ENCODE measurements at places on chromosomes 3 and 15.

- H3K36me3 ChIP-seq, result no peaks in the 10 kb centered on the region
- H3K27me3 ChIP-seq, result no peaks in the 10 kb centered on the region
- no peak overlapping the region for H3K4me3 ChIP-seq
Observed at GRCh38 chr3:108406661-108407206, 103.7 kb downstream of the MYH15 start.

GRCh38 chr3:126269354-126269753, 87.9 kb downstream of the KLF15 start:
- H3K4me3 ChIP-seq, result no peak overlapping the region
- no peak overlapping the region for H3K27ac ChIP-seq
- no peaks in the 10 kb centered on the region for H3K36me3 ChIP-seq

DNA sequence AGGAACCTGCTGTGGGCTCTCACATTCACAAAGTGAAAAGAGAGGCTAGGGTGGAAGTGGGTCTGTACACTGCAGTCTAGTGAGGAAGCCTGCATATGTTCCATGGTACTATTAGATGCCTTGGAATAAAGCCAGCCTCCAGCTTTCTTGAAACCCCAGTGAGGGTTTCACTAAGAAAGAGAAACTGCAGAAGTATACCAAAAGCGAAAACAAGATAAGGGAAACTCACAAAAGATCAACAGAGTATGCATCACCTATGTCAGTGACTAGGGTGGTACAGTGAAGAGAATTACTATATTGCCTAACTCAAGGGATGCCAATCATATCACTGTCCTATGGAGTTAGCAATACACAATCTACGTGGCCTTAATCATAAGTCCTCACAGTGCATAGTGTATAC, 212.5 kb upstream of the GADL1 start:
- H3K27me3 ChIP-seq, result no peaks in the 10 kb centered on the region
- H3K4me1 ChIP-seq, result no peaks in the 10 kb centered on the region
- H3K27ac ChIP-seq, result no peak overlapping the region
- DNase-seq, result no peak
- no peaks in the 10 kb centered on the region for H3K36me3 ChIP-seq
- H3K4me3 ChIP-seq, result no peak overlapping the region

GRCh38 chr3:9808345-9809037, 1.6 kb upstream of the TTLL3 start:
- H3K36me3 ChIP-seq, result peaks cover 21% of the 10 kb centered on the region

DNA sequence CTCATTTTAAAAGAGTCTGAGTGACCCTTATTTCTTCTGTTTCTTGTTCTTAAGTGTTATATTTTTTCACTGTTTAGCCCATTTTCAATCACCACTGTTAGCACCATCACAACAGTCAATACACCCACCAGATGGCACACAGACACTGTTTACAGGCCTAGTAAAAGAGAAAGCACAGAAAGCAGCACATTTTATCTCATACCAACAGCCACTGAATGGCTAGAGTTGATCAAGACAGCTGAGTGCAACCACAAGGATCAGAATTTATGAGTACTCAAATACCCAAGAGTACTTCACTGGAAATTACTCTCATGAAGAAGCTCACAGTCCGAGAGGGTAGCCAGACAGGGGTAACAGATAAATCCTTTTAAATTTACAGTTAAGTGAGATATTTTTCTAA, 127.0 kb downstream of the TFDP2 start:
- H3K27me3 ChIP-seq, result no peaks in the 10 kb centered on the region
- H3K4me3 ChIP-seq, result no peak overlapping the region
- no peaks in the 10 kb centered on the region for H3K36me3 ChIP-seq
- no peaks in the 10 kb centered on the region for H3K4me1 ChIP-seq

- no peaks in the 10 kb centered on the region for H3K27me3 ChIP-seq
- H3K36me3 ChIP-seq, result no peaks in the 10 kb centered on the region
- H3K4me1 ChIP-seq, result peaks cover 3% of the 10 kb centered on the region
- no peak overlapping the region for H3K27ac ChIP-seq
Observed at GRCh38 chr3:61628636-61629035, 67.3 kb downstream of the PTPRG start.

DNA sequence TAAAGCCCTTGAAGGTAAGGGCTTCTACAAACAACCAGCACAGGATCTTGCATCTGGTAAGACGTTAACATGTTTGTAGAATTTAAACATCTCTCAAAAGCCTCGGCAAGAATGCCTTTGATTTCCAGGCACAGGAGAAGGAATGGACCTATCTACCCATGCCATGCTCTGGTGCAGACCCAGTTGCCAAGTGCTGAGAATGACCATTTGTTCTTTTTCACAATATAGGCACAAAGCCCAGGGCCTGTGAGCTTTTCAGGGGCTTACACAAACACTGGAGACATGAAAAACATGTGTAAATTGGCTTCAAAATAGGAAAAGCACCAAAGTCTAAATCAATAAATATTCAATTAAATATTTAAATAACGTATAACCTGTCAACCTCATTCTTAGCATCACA, 266.9 kb upstream of the TTC14 start:
- H3K27ac ChIP-seq, result no peak overlapping the region
- no peaks in the 10 kb centered on the region for H3K27me3 ChIP-seq
- H3K4me1 ChIP-seq, result no peaks in the 10 kb centered on the region
- DNase-seq, result no peak
- no peak overlapping the region for H3K4me3 ChIP-seq

DNA sequence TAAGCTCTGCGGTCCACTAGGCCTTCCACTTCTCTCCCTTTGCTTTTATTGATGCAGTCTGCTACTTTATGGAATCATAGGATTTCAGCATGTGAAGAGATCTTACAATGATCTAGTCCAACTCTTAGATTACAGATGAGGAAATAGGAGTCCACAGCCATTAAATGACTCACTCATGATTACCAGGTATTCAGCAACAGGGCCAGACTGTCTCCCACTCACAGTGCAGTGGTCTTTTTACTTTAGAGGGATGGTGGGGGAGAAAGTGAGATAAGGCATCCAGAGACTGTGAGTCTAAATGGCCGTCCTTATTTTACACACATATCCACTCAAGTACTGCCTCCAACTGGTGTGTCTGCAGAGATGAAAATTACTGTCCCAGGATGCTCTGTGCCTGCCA, 88.5 kb upstream of the SKOR1 start:
- H3K36me3 ChIP-seq, result no peaks in the 10 kb centered on the region
- no peaks in the 10 kb centered on the region for H3K27me3 ChIP-seq
- H3K27ac ChIP-seq, result no peak overlapping the region
- DNase-seq, result no peak

DNA sequence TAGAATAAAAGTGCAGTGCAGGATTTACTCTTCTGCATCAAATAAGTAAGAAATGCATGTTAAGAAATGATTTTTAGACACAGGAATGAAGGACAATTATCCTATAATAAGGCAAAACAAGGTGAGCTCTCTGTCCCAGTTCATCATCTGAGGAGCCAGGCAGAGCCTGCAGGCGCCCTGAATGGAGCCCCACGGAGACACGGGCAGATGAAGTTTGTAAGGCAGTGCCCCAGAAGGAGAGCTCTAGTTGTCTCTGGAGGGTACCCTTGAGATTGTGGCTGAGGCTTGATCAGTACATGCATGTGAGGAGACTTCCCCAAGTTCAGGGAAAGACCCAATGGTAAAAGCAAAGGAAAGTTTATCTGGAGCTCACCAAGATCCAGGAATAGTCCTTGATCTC, 50.3 kb downstream of the ATP10A start:
- no peak overlapping the region for H3K27ac ChIP-seq
- H3K27me3 ChIP-seq, result no peaks in the 10 kb centered on the region
- peaks cover 9% of the 10 kb centered on the region for H3K4me1 ChIP-seq
- H3K4me3 ChIP-seq, result no peak overlapping the region
- no peaks in the 10 kb centered on the region for H3K36me3 ChIP-seq

GRCh38 chr3:87333393-87333892, 57.1 kb upstream of the POU1F1 start:
- H3K36me3 ChIP-seq, result no peaks in the 10 kb centered on the region
- no peak overlapping the region for H3K27ac ChIP-seq
- H3K27me3 ChIP-seq, result no peaks in the 10 kb centered on the region

DNA sequence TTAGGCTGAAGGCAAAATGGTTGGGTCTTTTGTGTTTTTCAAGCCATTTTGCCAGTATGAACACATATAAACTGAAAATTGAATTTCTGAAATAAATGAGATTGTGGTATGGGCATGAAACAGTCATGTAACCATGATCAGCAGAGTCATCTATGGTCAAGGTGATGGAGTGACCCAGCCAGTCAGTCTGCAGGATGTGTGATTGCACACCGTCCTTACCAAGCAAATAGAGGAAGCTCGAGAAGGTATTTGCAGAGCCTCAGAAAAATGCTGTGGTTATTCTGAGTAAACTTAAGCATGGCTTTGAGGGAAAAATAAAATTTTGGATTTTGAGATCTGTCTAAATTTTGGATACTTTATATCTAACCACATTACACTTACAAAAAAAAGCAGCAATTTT, 95.9 kb upstream of the RNF7 start:
- DNase-seq, result no peak
- H3K27me3 ChIP-seq, result no peaks in the 10 kb centered on the region
- no peaks in the 10 kb centered on the region for H3K36me3 ChIP-seq

GRCh38 chr3:195196266-195196665, 74.7 kb downstream of the XXYLT1 start:
- no peak overlapping the region for H3K4me3 ChIP-seq
- H3K27ac ChIP-seq, result no peak overlapping the region
- 0 out of 2 replicates have a peak, but pooled peaks cover 2% of the 10 kb centered on the region for H3K36me3 ChIP-seq
- no peak for DNase-seq

DNA sequence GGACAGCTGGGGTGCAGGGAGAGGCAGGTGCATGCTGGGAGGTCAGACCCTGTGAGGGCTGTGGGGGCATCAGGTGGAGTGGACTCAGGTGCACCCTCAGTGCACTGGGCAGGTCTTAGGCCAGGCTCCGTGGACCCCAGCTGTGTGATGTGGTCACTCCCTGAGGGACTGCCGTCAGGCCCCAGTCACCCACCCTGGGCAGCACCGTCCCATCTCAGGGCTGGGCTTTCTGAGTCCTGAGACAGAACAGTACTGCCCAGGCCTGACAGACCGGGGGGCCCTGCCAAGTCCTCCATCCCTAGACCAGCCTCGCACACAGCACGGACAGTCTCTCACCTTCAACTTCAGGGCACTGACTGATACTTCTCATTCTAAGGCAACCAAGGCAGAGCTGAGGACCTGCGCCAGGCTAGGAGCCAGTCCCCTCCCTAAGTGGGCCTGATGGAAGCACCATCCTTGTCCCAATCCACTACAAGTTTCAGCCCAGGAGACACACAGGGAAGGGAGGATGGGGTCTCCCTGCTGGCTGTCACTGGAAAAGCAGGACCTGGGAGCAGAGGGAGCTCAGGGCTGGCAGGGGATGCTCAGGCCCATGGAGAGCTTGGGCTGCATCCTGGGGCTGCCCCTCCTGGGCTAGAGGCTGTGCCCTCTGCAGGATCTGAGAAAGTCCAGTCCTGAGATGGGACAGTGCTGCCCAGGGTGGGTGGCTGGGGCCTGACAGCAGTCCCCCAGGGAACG, 86.3 kb downstream of the LMLN start:
- no peaks in the 10 kb centered on the region for H3K4me1 ChIP-seq
- H3K27ac ChIP-seq, result no peak overlapping the region
- H3K36me3 ChIP-seq, result no peaks in the 10 kb centered on the region

All from iPS DF 6.9 (cell line).